ENCODE measurements at places on chromosomes 4 and X. TPM values are rescaled to one million over a fixed set of nuclear protein-coding genes. Genes with fewer than 3 reads are reported as not detected.

Gene RGS12
- 11.1 TPM for total RNA-seq

Gene STK32B
- not detected for total RNA-seq

Gene UXT
- total RNA-seq, result 112 TPM

Gene SLITRK4
- total RNA-seq, result not detected

Gene NRK
- total RNA-seq, result not detected

Gene CXCL13
- total RNA-seq, result 0.51 TPM

Gene RTL9
- not detected for total RNA-seq

Gene BEX1
- 12.9 TPM for total RNA-seq

Gene CENPVL1
- not detected for total RNA-seq

Gene PLA2G12A
- total RNA-seq, result 45.0 TPM

Gene MFAP3L
- total RNA-seq, result 6.8 TPM

Gene FAM47A
- total RNA-seq, result not detected

DNA sequence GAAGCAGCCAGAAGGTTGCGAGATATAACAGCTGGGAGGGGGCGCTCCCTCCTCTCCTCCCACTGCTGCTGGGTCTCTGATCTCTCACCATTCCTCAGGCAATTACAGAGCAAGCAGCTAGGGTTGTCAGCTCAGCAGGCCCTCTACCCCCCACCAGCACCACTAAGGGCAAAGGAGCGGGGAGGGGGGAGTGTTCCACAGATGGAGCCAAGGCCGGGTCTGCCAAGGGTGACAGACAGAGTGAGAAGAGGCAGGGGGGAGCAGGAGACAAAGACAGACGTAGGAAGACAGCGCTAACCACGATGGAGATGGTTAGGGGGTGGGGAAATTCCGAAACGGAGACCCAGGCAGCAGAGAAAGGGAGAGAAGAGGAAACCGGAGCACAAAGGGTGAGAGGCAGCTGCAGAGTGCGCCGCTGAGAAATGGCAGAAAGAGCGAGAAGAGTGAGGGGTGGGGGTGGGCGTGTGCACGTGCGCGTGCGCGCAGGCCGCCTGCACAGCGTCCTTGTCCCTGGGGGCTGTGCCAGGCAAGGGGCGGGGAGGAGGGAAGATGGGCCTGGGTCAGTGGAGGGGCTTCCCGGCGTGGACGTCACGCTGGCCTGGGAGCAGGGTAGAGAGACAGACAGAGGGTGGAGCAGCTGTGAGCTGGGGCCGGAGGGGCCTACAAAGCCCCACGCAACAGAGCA is 6.9 kb downstream of the L1CAM start:
- DNase-seq, result no peak

GRCh38 chr4:159506801-159507517 is 404.1 kb downstream of the RAPGEF2 start:
- DNase-seq, result no peak

- no peak for DNase-seq
These were observed 103.4 kb downstream of the LUZP4 start for GRCh38 chrX:115392871-115393270.

DNA sequence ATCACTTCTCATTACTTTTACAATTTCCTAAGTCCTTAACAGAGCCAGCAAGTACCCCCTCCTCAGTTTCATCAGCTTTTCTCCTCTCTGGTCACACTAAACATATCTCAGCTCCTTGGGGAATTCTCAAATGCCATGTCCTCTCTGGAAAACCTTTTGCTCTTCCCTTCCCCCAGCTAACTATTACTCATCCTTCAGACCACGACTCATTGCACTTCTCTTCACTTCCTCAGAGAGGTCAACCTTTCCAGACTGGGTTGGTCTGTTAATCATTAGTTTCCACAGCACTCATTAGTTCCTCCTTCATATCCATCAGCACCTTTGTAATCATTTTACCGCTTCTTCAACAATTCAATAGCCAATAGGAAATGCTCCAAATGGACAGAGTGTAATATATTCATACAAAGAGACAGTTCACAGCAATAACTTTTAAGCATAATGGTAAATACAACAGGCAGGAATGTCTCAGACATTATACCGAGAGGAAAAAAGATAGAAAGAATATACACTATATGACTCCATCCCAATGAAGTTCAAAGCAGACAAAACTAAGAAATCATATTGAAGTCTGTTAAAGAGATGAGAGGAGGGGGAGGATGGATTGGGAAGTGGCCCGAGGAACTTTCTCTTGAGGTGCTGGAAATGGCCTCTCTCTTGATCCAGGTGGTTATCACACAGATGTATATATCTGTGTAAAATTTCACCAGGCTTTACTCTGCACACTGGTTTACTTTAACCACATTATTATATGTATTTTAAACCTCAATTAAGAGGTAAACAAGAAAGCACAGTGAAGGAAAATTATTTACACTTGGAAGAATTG is 39.6 kb downstream of the DDX60L start:
- DNase-seq, result peak; percentile 43

DNA sequence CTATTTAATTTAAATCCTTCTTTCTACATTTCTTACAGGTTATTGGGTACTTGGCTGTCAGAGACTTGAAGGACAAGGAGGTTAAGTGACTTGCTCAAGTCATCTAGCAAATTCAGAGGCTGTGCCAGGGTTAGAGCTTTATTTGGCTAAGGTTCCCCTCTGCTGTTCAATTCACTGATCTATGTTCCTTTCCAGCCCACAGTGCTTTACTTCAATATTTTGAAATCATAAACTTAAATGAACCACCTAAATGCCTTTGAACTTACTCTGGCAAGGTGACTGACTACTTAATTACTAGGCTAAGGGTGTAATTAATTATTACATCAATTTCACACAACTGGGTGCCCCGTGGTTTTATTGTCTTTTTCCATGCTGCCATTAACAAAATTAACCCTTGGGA is 288.7 kb downstream of the CAMK2D start:
- DNase-seq, result no peak

DNA sequence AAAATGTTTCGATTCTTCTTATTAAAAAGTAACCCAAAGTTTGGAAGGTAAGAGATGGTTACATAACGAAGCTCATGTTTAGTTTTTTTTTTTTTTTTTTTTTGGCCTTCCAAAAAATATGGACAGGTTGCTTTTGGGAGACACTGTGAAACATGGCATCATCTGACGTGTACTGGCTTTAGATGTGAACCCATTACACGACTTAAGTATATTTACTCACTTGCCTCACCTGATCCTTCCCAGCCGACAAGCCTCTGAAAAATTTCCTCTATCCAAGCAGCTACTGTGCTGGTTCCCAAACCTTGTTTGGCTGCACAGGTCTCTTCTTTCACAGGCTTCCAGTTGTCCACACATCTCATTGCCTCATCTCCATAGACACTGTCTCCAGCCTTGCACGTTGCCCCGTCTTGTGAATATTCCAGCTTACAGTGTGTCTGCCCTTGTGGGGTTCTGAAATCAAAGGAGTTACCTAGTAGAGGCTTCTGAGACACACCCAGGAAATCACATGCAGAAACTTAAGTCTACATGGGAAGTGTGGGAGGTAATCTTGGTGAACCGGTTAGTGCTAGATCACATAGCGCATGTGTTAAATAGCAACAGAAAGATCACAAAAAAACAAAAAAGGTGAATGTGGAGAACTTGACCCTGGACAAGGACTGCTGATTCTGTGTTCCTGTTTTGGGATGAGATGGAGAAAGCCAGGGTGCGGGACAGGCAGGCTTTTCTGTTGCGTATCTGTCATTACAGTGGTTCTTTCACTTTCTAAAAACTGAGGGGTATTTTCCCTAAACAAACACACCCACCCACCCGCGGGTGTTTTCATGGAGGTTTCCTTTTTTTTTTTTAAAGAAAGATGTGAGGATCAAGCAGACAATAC is 328.6 kb downstream of the ARHGAP10 start:
- peak; percentile 7 for DNase-seq

DNA sequence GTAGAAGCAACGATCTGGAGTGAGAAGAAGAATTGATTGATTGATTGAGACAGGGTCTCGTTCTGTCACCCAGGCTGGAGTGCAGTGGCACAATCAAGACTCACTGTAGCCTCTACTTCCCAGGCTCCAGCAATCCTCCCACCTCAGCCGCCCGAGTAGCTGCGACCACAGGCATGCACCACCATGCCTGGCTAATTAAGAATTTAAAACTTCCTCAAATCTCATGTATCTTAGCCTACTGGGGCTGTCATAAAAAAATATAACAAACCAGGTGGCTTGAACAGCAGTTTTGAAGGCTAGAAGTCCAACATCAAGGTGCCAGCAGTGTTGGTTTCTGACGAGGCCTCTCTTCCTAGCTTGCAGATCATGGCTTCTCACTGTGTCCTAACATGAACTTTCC is 18.3 kb upstream of the TBC1D9 start:
- DNase-seq, result no peak

DNA sequence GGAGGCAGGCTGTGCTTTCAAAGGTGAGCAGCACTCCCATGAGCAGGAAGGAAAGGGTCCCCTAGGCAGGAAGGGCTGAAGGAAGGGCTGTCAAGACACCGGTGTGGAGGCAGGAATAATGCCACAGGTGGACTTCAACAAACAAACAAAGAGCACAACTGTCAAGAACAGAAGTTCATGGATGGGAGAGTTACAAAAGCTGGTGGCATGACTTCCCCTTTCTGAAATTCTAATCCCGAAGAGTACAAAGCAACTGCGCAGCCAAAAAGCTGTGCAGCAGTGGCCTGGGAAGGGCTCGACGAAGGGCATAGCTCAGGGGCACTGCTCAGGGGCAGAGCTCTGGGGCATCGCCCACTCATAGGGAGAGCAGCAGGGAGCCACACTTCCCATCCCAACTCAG is 582.3 kb upstream of the DIPK2B start:
- DNase-seq, result no peak

DNA sequence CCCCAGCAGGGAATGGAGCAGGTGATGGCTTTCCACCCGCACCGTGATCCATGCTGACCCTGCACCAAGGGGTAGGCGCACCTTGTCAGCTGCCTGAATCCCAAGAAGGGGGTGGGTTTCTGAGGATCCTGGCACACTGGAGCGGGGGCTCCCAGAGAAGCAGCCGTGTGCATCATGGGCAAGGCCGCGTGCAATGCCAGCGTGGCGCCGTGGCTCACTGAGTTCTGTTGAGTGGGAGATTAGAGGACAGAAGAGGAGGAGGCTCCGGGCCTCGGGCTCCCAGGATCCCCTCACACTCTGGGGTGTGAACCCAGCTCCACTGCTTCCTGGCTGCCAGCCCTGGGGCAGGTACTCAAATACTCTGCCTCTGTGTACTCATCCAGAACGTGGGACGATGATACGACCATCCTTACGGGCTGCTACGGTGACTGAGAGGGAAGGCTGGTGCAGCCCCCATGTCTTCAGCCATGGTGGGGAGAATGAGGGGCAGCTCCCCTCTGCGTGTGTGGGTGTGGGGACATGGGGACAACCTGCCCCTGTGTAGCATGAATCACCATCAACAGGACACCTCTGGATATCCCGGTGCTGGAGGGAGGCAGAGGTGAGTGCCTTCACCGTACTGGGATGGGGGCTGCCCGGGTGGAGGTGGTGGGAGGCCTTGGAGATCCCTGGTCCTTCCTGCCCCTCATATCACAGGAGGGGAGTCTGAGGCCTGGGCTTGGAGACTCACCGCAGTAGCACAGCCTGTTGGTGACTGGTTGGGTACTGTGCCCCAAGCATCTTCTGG is 52.6 kb downstream of the CPZ start:
- DNase-seq, result no peak

GRCh38 chr4:182752158-182752910 is 164.9 kb downstream of the DCTD start:
- no peak for DNase-seq

- no peak for DNase-seq
These were observed 105.8 kb downstream of the FAT4 start for GRCh38 chr4:125420526-125420925.

GRCh38 chr4:55763996-55764395 is 55.6 kb upstream of the EXOC1L start:
- no peak for DNase-seq

GRCh38 chr4:180655886-180656285 is 1587.3 kb upstream of the TENM3 start:
- DNase-seq, result no peak

DNA sequence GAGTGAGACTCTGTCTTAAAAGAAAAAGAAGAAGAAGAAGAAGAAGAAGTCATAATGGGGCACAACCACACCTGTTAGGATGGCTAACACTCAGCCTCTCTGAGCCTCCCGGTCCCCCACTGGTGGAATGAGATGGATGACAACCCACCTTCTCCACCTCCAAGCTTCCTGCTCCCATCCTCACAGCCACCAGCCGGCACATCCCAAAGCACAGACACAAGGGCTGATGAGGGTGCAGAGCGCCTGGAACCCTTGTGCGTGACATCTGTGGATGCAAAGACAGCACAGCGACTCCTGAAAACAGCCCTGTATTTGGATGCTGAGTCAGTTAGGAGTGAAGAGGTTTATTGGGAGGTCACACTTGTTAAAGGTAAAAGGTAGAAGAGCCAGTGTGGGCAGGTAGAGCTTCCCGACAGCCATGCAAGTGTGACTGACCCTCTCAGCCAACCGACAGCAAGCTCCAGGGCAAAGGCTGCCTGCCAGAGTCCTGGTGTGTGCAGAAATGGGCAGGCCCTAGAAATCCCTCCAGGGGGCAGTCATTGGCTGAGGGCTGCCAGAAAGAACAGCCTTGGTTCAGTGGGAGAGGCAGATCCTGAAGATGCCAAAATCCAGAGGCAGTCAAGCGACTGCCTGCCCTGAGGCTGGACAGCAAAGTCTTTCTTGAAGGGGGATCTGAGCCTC is 26.6 kb upstream of the MAN2B2 start:
- DNase-seq, result peak; percentile 69

DNA sequence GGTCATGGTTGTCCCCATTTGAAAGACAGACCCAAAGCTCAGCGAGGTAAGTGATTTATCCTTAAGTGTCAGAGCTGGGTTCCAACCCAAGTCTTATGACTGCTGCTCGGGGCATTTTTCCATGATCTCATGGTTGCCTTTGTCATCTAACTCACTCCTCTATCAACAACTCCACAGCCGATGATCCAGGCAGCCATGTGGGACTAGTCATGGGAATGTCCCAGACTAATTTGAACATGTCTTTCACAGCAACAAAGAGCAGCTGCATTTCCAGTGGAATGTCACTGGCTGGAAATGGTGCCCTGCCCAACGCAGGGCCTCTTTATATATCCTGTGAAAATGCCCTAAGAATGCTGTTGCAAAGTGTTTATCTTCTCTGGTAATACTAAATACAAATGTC is 284.8 kb upstream of the PPARGC1A start:
- no peak for DNase-seq

- DNase-seq, result no peak
These were observed 11.0 kb upstream of the MSANTD1 start for GRCh38 chr4:3237712-3238560.

- no peak for DNase-seq
These were observed 83.6 kb downstream of the MAML3 start for GRCh38 chr4:140070366-140070765.

DNA sequence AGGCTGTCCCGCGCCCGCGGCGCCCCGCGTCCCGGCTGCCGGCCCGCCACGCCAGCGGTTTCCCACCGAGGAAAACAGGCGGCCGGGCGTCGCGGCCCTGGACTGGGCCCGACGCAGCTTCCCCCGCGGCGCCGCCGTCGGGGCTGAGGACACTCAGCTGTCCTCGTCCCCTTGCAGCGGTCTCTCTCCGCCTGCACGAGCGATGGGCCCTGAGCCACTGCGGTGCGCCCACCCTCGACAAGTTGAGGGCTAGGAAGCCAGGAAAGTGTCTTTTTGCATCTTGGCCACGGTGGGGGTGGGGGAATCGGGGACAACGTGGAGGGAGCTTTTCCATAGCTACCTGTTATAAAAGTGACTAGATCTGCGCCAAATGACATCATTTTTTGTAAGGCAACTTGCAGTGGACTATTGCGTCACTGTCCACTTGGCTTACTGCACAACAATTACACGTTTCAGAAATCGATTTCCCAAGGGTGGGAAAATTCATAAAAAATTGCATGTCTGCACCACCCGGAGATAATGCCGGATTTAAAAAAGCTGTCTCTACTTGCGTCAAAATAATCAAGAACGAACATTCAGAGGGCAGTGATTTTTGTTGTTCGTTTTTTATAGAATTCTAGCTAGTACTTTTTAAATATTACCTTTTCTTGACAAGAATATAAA is 1.1 kb downstream of the KLHL15 start:
- peak; percentile 1 for DNase-seq

Measured in Calu3 (cell line).